ENCODE measurements at places on chromosomes 6 and 20.

DNA sequence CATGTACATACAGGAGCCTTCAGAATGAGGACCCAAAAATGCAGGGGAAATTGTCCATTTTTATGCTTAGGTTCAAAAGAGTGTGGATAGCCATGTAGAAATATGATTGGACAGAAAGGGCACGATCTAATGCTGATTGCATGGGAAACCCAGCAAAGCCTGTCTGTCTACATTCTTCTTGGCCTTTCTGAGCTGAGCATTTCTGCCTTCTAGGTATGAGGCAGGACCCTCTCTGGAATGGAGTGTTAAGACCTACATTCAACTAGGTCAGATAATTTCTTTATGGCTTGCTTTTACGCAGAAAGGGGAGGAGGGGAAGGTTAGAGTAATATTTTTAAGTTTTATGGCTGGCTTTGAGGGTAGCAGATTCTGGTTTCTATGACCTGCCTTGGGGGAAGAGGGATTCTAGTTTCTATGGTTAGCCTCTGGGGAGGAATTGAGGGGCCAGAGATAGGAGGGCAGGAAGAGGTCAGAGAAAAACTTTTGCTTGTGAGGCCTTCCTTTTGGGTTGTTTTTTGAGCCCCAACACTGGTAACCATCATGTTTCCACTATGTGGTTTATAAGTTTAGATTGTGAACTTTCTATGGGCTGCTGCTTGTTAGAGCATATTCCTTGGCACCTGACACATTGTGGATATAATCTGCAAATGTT is 63.5 kb downstream of the LYRM2 start:
- no peak for DNase-seq

- no peak for DNase-seq
Measured at GRCh38 chr6:12103158-12103557, 91.0 kb downstream of the HIVEP1 start.

GRCh38 chr6:158839796-158840195 is 20.6 kb upstream of the EZR start:
- no peak for DNase-seq

DNA sequence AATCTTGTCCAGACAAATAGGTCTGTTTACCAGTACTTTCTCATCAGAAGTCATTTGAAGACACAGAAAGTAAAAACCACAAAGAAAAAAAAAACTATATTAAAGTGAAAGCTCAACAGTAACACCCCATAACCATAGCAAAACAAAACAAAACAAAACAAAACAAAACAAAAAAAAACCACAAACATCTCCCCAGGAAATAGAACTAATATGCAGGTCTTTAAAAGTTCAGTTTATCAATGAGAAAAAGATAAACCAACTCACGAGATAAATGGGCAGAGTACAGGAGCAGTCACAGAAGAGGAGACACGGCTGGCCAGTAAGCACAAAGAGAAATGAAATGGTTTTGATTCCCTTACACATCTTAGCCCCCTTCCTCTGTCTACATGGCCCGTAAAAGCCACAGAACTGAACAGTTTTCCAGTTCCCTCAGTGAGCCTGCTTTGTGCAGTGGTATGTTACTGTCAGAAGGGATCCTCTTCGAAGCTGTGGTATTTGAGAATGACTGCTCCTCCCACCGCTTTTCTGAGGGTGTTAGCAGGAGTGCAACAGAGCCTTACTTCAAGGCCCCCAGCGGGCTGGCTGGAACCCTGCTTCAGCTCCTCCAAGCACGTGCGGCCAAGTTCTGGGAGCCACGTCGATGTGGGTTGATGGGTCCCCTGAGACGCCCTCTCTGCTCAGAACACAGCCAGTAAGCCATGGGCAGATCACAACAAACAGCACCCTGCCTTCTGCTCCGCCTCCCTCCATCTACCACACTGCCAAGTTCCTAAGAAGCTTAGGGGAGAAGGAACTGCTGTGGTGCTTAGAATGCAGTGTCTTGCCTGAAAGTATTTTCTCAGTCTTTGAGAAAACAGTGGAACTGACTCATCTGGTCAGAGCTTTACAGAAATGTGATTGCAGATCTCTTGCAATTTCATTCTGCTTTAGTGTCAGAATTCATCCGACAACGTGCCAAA is 14.0 kb downstream of the UST start:
- peak; percentile 69 for DNase-seq
